ENCODE measurements at places on chromosomes 12 and 14.

GRCh38 chr14:85190251-85190650 is 339.7 kb upstream of the FLRT2 start:
- DNase-seq: peak; percentile 26

DNA sequence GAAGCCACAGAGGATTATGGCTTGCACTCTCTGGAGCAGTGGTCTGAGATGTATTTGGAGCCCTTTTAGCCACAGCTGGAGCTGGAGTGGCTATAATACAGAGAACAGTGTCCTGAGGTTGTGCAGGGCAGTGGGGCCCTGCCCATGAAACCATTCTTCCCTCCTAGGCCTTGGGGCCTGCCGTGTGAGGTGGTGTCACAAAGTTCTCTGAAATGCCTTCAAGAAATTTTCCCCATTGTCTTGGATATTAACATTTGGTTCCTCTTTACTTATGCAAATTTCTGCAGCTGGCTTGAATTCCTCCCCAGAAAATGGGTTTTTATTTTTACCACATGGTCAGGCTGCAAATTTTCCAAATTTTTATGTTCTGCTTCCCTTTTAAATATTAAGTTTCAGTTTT is 79.3 kb downstream of the UNC79 start:
- no peak for DNase-seq

DNA sequence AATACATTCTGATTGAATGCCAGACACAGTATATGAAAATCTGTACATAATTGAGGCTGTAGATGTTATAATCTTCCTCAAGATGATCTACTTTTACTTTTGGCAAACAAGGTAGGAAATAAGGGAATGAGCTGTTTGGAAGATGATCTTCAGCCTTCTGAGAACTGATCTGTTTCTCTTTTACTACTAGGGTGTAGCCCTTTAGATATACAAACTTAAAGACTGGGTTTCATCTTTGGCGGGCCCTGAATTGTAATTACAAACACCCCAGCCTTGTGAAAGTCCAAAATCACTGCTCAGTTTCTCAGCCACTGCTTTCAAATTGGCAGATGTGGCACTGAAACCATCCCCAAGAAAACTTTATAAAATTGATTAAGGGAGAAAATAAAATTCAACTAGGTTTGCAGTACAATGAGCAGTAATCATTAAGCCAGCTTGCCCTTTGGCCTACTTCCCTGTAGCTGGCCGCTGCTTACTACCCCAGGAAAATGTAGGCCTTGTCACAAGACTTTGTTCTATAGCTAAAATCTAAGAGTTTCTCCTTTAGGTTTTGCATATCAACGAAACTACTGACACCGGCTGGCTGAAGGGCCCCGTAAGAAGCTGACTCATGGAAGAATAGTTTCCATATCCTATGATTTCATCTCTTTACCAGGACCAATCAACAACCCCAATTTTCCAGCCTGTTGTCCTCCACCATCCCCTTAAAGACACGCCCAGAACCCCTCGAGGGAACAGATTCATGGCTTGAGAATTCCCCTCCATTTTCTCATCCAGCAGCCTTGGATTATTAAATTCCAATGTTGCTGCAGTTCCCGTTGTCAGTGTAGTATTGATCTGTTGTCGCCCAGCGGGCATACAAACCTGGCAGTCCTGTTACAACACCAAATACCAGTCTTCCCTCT is 210.8 kb downstream of the PCNX1 start:
- peak; percentile 89 for DNase-seq

- DNase-seq: no peak
Observed at GRCh38 chr12:56877195-56878009, 56.8 kb downstream of the SDR9C7 start.

GRCh38 chr12:31353750-31354708 is 28.1 kb upstream of the SINHCAF start:
- no peak for DNase-seq

- DNase-seq: no peak
Observed at GRCh38 chr14:57068511-57068910, 200.2 kb downstream of the EXOC5 start.

DNA sequence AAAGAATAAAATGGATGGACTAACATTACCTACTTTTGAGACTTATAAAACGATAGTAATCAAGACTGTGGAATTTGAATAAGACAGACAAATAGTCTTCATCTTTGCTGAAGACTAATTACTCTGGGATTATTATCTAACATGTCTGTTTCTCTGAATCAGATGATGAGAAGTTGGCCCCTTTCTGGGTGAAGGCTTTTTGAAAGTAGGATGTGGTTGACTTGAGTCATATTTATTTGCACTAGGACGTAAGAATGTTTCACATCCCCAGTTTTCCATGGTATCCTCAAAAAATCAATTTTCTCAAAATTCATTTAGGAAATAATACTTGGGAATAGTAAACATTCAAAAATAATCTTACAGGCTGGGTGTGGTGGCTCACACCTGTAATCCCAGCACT is 31.8 kb downstream of the PKP2 start:
- DNase-seq: no peak

DNA sequence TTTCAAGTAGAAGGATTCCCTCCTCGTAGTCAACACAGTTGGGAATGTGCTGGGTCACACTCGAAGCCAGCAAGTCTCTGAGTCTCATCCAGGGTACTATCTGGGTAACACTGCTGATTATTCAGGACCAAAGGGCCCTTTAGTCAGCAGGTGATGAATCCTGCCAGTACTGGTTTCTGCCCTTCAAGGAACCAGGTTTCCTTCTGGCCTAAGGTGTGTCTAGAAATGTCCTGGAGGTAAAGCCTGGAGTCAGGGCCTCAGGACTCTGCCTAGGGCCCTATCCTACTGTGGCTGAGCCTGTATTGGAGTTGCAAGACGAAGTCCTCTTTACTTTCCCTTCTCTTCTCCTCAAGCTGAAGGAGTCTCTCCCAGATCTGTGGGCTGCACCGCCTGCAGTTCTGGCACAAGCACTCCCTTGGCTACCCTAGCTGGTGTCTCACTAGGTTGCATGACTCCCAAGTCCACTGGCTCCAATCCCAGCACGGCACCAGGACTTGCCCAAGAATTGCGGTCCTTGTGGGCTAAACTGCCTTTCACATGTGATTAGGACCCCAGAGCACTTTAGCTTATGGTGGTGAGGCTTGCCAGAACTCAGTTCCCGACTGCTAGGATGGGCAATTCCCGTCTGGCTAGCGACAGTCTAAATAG is 193.7 kb upstream of the PDE3A start:
- DNase-seq: no peak

- no peak for DNase-seq
Observed at GRCh38 chr14:51035611-51036192, 59.2 kb downstream of the TRIM9 start.

- no peak for DNase-seq
Observed at GRCh38 chr12:116299064-116299463, 21.6 kb upstream of the MED13L start.

- DNase-seq: no peak
Observed at GRCh38 chr12:39461059-39461458, 18.1 kb upstream of the KIF21A start.

DNA sequence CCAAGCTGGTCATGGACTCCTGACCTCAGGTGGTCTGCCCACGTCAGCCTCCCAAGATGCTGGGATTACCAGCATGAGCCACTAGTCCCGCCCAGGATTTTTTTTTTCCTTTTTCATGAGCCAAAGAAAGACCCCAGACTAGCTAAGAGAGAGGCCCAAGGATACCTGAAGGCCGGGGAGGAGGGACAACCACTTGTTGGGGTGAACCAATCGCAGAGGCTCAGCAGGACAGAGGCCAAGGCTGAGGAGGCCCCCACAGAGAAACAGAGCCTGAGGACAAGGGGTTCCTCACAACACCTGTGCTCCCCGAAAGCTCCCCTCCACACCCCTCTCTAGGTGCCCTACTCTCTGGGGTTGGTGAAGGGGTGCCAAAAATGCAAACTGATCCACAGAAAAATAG is 1.0 kb upstream of the SERPINA3 start:
- no peak for DNase-seq

DNA sequence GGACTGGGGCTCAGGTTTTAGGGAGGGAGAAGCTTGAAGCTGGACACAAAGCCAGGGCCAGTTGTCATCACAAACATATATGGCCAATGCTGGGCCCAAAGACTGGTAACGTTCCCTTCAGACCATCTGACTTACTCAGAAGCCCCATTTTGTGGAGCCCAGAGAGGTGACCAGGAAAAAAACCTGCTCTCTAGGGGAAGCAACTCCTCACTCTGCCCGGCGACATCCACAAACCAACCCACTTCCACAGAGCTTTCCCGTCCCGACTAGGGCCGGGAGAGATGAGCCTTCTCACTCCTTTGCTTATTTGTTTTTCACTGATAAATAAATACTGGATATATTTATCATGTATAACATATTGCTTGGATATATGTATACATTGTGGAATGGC is 180.9 kb upstream of the RTL1 start:
- no peak for DNase-seq

- DNase-seq: no peak
Observed at GRCh38 chr12:46808955-46809697, 16.7 kb downstream of the SLC38A4 start.

DNA sequence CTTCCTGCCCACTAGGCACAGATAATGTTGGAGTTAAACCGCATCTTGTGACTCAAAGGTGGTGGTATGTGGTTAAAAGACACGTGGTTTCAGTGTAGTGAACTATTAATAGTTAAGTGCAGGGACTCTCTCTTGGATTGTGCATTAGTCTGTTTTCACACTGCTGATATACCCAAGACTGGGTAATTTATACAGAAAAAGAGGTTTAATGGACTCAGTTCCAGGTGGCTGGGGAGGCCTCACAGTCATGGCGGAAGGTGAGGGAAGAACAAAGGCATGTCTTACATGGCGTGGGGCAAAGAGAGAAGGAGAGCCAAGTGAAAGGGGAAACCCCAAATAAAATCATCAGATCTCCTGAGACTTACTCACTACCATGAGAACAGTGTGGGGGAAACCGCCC is 362.3 kb downstream of the GLT1D1 start:
- no peak for DNase-seq

- DNase-seq: no peak
Observed at GRCh38 chr14:74664717-74665116, 48.2 kb downstream of the AREL1 start.

DNA sequence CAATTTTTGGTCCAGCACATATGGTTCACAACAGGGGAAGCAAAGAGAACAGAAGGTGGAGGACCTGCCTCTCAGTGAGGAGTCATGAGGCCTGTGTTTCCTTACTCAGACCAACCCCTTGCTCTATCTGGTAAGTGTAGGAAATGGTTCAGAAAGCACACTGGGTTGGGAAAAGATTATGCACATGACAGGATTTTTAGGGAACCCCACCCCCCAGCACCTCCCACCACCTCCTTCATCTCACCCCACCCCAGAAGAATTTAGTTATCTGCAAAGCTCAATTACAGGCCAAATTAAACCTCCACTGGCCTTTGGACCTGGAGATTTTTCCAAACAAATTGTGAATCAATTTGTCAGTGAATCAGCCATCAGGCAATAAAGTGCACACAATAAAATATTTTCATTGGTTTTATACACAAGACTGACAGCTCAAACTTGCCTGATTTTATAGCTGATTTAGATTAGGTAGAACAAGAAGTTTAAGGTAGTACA is 132.8 kb downstream of the DACT1 start:
- DNase-seq: no peak

- no peak for DNase-seq
Observed at GRCh38 chr14:22557846-22558220, 31.2 kb downstream of the DAD1 start.

- peak; percentile 48 for DNase-seq
Observed at GRCh38 chr14:26729851-26730250, 132.0 kb upstream of the NOVA1 start.

GRCh38 chr14:67994531-67994930 is 175.0 kb downstream of the RAD51B start:
- DNase-seq: no peak
